Epithelial cell of proximal tubule (primary cell): ENCODE measurements at places on chromosomes 2 and 18.

- no peak for DNase-seq
Observed at GRCh38 chr2:134463699-134464022, 209.8 kb downstream of the MGAT5 start.

DNA sequence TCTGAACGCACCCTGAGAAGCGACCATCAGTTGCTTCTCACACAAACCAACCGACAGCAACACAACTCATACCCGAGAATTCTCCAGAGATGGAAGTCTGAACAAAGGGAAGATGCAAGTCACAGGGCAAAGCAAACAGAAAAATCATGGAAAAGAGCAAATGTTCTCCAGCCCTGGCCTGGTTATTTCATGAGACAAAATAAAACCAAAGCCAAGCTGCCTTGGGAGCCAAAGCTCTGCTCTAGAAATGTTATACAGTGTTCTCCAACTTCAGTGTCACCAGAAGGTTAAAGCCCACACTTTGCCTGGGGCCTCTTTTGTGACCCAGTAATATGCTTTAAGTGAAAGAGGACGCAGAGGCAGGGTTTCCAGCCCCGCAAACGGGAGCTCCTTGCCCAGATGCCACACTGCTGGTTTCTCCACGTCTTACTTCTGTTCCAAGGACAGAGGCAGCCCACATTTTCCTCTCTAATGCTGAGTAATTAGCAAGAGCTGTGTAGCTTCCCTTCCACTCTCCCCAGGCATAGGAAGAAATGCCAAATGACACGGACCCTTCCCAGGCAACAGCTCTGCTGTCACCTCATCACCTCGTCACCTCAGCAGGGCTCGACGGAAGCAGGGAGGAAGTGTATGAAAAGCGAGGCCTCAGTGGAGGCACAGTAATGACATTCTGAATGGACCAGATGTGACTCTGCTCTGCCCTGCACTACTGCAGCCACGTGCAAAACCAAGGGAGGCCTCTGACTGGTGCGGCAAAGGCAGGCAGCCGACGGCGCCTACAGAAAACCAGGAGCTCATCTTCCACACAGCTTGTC is 64.7 kb downstream of the FBXO15 start:
- DNase-seq, result no peak

GRCh38 chr2:75675908-75676307 is 29.3 kb downstream of the MRPL19 start:
- DNase-seq, result no peak

DNA sequence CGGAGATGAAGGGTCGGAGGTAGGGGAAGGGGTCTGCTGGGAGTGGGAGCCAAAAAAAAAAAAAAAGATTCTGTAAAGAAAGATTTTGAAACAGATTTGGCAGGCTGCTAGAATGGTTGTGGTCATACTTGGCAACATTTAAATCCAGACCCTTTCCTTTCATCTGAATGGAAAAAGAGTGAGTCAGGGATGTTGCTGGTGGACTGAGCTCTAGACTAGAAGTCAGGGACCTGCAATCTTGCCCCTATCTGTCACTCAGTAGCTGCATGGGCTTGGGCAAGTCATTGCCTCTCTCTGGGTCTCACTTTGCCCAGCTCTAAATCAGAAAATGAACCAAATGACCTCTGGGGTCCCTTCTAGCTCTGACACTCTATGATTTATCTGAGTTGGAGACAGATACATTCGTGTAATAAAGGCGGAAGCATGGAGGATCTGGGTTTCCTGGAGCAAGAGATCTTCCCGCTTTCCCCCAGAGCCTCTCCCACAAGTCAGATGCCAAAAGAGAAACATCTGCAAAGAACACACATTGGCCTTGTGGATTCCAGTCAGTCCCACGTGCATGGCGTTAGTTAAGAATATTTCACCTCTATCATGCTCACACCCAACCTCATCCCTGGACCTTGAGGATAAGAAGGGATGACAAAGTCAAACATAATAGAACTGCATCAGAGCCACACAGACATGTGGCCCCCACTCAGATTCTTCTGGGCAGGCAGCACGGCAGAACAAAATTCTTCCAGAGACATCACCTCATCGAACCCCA is 58.5 kb downstream of the ADD2 start:
- DNase-seq, result no peak

DNA sequence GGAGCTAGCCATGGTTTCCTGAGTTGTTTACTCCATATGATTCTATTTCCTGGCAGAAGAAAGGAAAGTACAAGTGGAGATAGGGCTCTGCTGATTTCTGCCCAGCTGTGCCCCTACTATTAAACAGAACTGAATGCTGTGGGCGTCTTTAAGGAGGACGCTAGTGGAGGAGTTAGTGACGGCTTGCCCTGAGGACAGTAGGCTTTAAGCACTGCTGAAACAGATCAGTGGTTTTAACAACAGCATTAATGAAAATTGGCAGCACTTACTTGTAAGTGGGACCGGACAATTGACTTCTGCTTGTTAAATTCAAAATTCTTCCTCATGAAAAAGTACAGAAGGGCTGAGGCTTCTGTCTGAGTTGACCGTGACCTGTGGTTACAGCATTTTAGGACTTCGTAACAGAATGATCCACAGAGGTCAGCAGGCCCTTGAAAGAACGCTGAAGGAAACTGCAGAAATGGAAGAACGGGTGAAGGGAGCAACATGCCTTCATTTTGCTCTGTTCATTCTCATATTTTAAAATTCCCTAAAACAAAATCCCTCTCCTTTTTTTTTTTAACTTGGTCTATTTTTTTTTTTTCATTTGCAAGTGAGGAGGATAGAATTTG is 80.6 kb upstream of the CCDC195 start:
- no peak for DNase-seq

- no peak for DNase-seq
Observed at GRCh38 chr2:200278694-200279316, 27.7 kb upstream of the SPATS2L start.

GRCh38 chr2:12686708-12687283 is 29.9 kb upstream of the TRIB2 start:
- no peak for DNase-seq

DNA sequence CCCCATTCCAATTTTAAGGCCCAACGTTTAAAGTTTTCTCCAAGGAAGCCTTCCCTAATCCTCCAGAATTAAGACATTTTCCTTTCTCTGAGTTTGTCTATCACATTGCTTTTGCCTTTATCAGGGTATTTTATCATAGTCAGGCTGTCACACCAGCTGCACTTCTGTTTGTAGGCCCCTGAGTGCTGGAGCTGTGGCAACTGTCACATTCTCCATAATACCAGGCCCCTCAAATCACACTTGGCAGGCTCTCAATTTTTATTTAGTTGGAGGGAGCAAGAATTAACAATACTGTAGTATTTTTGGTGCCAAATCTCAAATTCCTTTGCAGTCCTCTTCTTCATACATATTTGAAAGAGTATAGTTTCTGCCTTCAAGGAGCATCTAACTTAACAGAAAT is 122.2 kb downstream of the FSHR start:
- DNase-seq, result no peak

DNA sequence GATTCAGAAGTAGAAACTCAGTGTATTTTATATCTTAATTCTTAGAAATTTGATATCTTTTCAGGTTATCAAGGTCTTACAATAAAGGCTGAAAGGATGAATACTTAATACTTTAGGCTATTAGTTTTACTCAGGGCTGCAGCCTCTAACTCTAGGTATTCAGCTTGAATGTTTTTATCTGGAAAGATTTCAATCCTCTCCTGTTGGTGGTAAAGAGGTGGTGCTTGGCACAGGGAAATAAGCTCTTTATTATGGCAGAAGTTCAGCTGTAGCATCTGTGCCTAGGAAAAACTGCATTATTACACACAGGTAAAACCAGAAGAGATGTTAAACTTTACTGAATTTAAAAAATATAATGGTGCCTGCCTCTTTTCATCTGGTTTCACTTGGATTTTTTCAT is 11.1 kb downstream of the ACVR2A start:
- DNase-seq, result no peak

- DNase-seq, result peak; percentile 25
Observed at GRCh38 chr18:7987284-7987976, 420.3 kb downstream of the PTPRM start.

DNA sequence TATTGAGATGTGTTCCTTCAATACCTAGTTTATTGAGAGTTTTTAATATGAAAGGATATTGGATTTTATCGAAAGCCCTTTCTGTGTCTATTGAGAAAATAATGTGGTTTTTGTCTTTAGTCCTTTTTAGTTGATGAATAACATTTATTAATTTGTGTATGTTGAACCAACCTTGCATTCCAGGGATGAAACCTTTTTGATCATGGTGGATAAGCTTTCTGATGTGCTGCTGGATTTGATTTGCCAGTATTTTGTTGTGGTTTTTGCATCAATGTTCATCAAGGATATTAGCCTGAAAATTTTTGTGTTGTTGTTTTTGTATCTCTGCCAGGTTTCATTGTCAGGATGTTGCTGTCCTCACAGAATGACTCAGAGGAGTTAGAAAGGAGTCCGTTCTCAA is 1710.4 kb downstream of the SUCLG1 start:
- no peak for DNase-seq
